ENCODE measurements at places on chromosomes 1 and 21.
A peak's percentile ranks its signal among the peaks of the same experiment; 100 is the strongest.

- no peak for DNase-seq
These were observed 1.7 kb upstream of the TRPM2 start for GRCh38 chr21:44351535-44352252.

DNA sequence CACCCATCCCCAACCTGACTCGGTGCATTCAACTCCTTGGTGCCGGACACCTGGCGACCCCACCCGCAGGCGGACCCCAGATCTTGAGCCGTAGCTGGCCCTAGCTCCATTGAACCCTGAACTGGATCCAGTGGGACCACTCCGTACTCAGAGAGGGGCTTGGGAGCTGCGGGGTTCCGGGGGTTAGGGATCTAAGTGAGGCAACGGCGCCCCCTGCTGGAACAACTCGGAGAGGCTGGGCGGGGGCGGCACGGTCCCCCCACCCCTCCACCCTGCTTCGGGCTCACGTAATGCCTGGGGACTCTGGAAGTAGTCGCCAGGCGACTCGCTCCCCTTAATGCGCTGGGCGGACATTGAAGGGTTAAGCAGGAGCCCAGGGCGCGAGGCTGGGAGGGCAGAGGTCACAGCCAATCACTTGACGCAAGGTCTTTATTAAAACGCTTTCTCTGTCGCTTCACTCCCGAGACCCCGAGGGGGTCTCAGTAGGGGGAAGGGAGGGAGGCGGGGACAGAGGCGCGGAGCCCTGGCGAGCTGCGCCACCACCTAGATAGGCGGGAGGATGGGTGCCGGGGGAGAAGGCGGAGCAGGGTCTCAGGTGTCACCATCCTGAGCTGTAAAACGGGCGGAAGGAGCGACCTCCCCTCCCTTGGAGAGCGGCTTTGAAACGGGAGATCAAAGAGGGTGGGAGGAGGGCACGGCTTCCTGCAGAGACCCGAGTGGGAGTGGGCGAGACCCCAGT, 704 bp upstream of the CRABP2 start:
- DNase-seq, result peak; percentile 77

DNA sequence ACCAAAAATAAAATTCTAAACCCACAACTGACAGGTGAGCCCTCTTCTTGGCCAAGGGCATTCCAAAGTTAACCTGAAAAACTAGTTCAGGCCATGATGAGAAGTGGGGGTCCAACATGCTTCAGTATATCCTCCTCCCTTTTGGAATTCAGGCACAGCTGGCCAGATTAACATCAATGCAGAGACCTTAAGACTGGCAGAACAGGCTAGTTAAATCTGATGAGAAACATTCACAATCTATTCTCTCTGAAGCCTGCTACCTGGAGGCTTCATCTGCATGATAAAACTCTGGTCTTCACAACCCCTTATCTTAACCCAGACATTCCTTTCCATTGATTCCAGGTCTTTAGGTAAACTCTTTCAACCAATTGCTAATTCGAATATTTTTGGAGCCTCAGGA, 26.7 kb upstream of the ZBTB8B start:
- DNase-seq, result no peak

DNA sequence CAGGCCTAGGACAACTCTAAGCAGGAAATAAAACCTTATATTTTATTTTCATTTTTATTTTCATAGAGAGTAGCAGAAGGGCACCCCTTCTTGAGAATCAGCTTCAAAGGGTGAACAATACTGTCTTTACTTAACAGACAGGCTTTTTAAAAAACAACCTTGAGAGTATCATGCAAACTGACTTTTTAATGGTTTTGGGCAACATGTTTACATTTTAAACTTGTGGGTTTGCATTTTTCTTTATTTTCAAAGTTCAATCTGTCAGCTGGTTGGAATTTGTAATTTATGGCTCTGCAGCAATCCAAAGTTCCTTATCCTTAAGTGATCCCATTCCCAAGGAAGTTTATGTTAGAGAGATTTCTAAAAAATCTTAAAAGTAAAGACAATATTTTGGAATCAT, 392.3 kb upstream of the ADAMTS5 start:
- DNase-seq, result no peak

- DNase-seq, result no peak
These were observed 1.8 kb downstream of the SYTL1 start for GRCh38 chr1:27343639-27344025.

DNA sequence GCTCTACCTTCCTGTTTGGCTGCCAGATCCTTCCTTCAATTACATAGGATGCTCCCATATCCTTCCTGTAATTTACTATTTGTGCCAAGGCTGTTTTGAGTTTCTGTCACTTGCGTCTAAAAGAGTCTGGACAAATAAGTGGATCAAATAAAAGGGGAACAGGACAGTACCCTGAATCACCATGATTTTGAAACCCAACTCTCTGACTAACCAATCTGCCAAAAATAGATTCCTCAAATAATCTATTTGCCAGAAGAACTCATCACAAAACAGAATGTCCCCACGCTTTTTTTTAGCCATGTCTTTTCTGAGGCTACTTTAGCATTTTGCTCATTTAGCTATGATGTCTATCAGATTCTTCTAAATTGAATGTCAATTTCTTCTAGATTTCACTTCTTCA, 392.6 kb downstream of the NTNG1 start:
- no peak for DNase-seq

DNA sequence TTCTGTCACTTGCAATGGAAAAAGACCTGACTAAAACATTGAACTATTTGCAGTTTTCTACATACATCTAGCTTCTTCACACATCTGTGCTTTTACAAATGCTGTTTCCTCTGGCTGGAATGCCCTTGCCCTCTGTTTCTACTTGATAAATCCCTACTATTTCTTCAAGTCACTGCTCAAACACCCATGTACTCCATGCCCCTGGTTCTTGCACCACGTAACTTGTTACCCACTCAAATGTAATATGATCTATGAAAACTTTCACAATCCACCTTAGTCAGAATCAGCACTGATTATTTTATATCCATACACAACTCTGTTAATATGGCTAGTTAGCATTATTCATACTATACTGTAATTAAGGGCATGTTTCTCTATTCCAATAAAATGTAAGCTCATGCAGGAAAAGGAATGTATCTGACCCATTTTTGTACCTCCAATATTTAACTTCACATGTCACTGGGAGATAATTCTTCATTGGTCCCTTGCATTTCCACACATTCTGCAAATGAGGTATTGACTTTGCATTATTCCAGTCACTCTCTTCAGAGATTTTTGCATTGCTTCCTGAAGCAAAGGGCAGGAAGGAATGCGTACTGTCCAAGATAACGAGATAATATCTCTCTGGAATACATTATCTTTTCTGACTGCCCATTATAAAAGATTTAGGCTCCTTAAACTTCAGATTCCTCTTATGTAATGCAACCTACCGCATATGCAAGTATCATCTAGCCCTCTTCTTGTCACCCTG, 158.3 kb downstream of the COL24A1 start:
- no peak for DNase-seq

GRCh38 chr1:45172005-45172404, 34.4 kb downstream of the ZSWIM5 start:
- no peak for DNase-seq

GRCh38 chr1:70688580-70688979, 277.5 kb downstream of the CTH start:
- DNase-seq, result no peak

- no peak for DNase-seq
These were observed 10.0 kb upstream of the LBR start for GRCh38 chr1:225437710-225438437.

DNA sequence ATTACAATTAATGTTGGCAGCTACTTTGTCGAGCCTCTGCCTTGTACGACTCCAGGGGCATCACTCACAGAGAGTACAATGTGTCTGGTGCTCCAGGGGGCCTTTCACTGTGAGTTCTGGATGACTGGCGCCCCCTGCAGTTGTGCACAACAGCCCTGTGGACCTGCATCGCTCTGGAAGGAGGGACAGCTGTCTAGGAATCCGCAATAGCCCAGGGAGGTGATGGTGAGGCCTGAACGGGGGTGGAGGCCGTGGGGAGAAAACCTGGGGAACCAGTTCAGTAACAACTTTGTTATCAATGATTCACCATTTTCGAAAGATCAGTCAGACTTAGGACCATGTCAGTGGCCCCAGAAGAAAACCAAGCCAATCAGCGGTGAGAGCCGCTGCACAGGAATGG, 189.1 kb downstream of the KAZN start:
- no peak for DNase-seq

DNA sequence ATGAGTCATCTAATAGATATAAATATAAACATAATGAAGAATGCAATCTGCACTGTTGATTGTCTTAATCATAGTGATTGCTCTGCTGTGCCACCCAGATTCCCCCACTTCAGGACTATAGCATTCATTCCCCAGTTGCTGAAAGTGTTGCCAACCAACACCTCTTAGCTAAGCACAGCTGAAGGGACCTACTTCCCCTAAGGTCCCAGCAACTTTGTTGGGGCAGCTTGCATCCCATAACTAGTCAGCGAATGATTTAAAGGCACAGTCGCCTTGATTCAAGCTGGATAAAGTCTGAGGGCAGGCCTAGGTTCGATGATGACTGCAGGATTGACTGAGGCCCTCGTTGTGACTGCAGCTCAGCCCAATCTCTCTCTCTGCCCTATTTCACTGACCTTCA, 14.3 kb upstream of the RGS1 start:
- no peak for DNase-seq

All from NCI-H1436 (cell line).